ENCODE measurements at places on chromosomes 2 and 18.

DNA sequence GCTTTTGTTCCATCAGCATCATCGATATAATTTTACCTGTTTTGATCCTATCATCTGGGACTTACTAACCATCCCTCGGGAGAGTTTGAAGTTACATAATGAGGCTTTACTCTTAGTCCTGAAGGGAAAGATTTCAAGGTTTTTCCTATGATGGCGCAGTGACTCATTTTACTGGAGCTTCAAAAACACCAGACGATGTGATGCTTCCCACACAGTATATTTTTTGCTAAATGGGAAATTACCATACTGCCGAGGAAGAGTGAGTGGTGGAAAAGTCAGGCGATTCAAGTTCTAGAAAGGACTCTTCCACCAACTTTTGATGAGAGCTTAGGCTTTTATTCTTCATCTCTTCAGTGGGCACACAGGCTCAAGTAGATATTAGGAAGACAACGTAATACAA is 44.6 kb upstream of the GCG start:
- DNase-seq, result no peak

DNA sequence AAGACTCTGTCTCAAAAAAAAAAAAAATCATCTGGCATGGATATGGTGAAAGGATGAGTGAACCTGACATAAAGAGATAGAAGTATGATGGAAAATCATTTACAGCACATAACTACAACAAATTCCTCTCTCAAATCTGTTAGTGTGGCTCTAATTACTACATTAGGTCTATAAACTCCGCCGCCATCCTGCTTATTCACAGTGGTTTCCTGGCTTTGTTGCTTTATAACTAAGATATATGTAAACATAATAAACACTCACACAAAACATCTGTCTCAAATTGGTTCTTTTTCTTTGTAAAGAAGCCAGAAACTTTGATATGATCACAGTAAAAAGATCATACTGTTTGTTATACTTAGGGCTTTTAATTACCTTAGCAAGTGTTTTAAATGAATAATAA is 412.6 kb upstream of the FAM98A start:
- DNase-seq, result no peak

DNA sequence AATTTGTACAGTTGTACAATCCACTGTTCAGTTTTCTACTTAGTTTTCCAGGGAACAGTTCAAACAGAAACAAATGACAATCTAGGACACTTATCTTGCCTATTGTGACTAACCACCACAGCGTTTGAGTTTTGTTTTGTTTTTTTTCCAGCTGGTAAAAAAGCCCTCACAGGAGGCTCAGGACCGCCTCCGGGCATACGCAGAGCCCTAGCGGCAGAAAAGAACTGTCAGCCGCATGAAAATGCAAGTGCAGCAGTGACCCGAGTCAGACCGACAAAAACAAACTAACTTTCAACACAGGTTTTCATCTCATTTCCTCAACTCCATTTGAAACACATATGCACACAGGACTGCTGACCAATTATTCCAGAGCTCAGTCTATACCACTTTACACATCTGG is 68.6 kb downstream of the STEAP3 start:
- no peak for DNase-seq

DNA sequence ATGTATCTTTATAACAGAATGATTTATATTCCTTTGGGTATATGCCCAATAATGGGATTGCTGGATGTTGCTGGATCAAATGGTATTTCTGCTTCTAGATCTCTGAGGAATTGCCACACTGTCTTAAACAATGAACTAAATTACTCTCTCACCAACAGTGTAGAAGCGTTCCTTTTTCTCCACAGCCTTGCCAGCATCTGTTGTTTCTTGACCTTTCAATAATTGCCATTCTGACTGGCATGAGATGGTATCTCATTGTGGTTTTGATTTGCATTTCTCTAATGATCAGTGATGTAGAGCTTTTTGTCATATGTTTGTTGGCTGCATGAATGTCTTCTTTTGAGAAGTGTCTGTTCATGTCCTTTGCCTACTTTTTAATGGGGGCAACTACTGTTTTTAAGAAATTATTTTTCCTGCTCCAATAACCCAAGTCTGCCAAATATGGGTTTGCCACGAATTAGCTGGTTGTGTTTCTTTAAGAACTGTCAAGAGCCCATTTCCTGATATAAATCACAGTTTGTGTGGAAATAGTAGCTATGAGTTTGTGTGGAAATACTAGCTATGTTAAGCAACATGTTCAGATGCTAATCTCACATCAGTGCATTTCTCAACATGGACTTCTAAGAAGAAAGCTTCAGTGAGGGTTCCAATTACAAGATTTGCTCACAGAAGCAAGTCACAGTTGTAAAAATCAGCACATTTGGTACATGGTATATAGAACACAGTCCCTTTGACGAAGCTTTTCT is 259.4 kb downstream of the ANAPC1 start:
- peak; percentile 58 for DNase-seq

GRCh38 chr2:71129902-71130151 is 202 bp downstream of the MCEE start:
- peak; percentile 0 for DNase-seq

DNA sequence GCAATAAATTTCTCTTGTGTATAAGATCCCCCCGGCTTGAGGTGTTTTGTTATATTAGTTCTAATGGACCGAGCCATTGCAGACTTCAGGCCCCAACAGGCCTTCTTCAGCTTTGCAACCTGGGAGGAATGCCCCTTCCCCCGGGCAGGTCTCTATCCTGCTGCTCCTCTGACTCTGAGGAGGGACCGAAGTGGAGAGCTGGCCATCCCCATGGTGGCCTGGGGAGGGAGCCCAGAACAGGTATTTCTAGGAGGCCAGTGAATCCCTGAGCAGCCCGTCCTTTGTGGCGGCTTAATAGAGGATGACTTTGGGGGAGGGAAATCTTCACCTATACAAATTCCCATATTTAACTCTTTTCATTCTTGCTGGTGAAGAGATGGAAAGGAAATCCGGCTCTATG is 715.8 kb upstream of the SOX11 start:
- no peak for DNase-seq

DNA sequence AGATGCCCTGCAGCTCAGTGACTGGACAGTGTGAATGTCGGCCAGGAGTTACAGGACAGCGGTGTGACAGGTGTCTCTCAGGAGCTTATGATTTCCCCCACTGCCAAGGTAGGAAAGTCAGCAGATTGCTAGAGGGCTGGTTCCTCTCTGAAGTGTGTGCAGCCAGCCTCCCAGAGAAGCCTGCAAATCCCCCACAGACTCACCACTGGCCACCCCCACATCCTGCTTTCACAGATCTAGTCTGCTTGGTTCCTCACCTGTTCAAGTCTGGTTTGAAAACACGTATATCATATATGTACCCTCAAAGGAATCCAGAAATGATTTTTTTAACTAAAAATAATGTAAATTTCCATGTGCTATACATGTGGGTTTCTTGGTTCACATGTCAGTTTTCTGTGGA is 121.1 kb downstream of the LAMA3 start:
- DNase-seq, result no peak

DNA sequence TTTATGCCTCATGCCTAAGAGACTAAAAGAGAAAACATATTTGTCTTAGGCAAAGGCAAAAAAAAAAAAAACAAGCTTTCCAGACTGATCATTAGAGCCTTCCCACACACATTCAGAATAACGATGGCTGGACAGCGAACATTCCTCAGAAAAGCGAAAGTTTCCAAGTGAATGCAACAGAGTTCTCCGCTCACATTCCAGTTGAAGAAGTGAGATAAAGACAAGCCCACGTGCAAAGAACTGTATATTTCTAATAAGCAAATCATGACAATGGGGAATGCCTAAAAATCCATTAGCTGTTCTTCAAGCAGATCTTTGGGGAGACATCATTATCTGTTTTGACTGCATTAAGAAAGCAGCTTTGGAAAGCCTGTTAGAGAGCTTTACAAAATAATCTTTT is 347.9 kb downstream of the METTL4 start:
- no peak for DNase-seq

- no peak for DNase-seq
Observed at GRCh38 chr18:45851161-45851925, 25.9 kb downstream of the SIGLEC15 start.

- no peak for DNase-seq
Observed at GRCh38 chr2:45884126-45884525, 232.7 kb downstream of the PRKCE start.

GRCh38 chr2:202376460-202377206 is 506 bp downstream of the BMPR2 start:
- DNase-seq, result no peak

- DNase-seq, result no peak
Observed at GRCh38 chr2:180596453-180596852, 384.0 kb upstream of the UBE2E3 start.

- DNase-seq, result no peak
Observed at GRCh38 chr2:189274361-189274760, 94.8 kb upstream of the COL5A2 start.

- DNase-seq, result no peak
Observed at GRCh38 chr2:204451766-204452165, 93.5 kb upstream of the PARD3B start.

DNA sequence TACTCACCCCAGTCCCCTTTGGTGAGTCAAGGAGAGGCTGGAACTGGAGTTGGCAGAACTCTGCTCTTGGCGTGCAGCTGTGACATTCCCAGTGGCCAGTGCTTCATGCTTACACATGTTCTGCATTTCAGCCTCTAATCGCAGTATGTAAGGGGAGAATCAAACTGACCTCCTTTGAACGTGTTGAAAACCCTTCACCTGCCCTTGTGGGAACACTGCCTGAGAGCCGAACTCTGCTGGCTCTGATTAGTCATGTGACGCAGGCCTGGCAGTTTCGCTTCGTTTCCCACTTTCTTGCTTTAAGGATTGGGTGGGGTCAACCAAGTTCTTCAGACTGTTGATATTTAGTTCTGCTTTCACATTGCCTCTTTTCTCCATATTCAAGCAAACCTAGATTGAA is 173.8 kb upstream of the BCL2L11 start:
- DNase-seq, result no peak

DNA sequence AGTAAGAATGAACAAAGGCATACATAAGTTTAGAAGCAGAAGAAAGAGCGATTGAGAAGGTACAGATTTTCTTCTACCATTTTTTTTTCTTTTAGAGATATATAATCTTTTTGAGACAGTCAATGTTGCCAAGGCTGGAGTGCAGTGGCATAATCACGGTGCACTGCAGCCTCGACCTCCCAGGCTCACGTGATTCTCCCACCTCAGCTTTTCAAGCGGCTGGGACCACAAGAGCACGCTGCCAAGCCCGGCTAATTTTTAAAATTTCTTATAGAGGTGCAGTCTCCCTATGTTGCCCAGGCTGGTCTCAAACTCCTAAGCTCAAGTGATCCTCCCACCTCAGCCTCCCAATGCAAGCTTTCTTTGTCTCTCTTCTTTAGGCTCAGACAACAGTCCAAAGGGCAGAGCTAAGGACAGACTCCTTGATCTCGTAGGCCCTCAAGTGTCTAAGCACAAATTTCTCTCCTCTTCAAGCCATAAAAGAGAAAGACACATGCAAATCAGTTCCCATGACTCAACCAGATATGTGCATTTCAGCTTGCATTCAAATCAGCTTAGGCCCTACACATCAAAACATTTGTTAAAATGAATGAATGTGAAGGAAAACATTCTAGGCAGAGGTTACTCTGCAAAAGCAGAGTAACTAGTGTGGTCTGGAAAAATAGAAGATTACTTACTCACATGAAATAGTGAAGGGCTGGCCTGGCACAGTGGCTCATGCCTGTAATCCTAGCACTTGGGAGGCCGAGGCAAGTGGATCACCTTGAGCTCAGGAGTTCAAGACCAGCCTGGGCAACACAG is 18.0 kb downstream of the ITSN2 start:
- no peak for DNase-seq

- DNase-seq, result no peak
Observed at GRCh38 chr18:45639408-45639807, 24.1 kb downstream of the SLC14A2 start.

DNA sequence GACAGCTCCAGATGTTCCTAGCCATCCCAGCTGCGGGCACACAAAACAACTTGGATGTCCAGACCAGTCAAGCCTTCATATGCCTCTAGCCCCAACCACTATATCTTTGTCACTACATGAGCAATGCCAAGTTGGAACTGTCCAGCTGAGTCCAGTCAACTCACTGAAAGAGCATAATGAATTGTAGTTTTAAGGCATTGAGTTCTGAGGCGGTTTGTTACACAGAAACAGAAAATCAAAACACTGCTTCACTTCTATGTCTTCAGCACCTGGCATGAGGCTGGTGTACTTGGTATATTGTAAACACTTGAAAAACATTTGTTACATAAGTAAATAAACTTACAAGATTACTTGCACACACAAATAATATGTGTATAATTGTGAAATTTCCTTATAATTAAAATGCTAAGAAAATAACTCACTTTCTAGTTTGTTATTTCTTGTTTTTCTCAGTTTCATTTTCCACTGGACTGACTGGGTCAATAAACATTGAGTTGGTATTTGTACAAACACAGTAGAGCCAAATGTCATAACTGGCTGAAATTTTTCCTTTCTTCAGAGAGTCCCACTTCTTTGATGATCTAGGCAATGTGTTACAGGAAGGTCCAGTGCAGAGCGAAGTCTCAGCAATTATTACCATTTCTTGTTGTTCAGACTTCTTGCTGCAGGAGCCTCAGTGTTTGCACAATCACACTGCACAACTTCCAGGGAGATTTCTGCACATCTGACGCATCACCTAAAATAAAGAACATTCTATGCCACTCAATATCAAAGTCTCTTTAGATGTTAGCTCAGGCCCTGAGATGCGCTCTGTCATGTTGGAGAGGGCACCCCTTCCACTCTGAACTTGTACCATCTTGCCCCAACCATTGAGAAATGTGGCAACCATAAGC is 38.2 kb upstream of the DPP4 start:
- no peak for DNase-seq

DNA sequence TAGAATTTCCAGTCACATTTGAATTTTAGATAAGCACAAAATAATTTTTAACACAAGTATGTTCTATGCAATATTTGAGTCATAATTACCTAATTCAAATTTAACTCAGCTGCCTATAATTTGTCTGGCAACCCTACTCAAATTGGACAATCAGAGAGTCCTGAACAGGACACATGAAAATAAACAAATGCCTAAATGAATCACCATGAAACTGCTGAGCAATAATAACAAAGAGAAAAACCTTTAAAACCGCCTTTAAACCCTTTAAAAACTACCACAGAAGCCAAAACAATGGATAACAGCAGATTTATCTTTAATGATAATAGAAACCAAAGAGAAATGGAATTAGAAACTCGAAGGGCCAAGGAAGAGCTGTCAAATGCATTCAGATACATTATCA is 39.5 kb downstream of the ARL4C start:
- DNase-seq, result peak; percentile 15

- no peak for DNase-seq
Observed at GRCh38 chr2:79189465-79189864, 29.9 kb upstream of the REG3A start.

GRCh38 chr2:56539618-56540017 is 355.8 kb downstream of the CCDC85A start:
- no peak for DNase-seq

DNA sequence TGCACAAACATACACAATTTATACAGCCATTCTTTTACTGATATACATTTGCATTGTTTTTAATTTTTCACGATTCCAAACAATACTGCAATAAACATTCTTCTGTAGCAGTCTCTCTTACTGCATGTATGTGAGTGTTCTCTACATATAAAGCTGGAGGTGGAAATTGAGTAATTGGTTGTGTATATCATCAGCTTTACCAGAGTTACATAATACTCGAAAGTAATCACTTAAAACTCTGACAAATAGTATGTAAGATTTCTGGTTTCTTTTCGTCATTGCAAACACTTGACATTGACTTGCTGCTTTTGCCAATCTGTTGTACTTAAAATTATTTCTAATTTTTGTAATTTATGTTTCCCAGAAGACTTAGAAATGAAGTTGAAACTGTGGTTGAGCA is 110.2 kb downstream of the TDRD15 start:
- no peak for DNase-seq

GRCh38 chr2:160507046-160507407 is 13.4 kb upstream of the RBMS1 start:
- DNase-seq, result no peak

Measured in AG04450 (cell line).